ENCODE measurements at places on chromosomes 5 and 9.
A peak's percentile ranks its signal among the peaks of the same experiment; 100 is the strongest.

DNA sequence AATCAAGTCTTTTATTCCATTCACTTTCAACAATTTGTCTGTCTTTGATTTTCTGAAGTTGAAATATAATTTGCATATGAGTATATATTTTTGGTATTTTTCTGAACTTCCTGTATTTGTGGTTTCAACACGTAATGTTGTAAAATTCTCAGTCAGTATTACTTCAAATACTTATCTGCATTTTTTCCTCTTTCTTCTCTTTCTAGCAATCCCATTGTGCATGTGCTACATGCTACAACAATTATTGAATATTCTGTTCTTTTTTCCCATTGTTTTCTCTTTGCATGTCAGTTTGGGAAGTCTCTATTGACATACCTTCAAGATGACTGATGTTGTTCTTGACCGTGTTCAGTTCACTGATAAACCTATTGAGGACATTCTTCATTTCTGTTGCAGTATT is 5.6 kb upstream of the ANKRD18A start:
- DNase-seq, result no peak

GRCh38 chr9:114114364-114114763 is 15.3 kb upstream of the KIF12 start:
- no peak for DNase-seq

GRCh38 chr9:137630126-137630525 is 11.3 kb downstream of the EHMT1 start:
- DNase-seq, result no peak

DNA sequence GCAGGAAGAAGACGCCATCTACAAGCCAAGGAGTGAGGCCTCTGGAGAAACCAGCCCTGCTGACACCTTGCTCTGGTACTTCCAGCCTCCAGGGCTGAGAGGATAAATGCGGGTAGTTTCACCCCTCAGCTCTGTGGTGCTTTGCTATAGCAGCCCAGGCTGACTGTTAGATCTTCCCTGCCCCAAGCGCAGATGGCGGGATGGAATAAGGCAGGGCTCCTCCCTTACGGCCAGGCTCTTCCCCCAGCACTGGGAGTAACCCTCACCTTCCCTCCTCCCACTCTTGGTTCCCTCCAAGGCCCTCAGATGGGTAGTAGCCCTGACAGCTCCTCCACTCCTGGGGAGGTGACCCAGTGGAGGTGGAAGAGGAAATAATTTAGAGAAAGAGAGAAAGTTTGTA is 285.1 kb downstream of the GADD45G start:
- DNase-seq, result no peak

DNA sequence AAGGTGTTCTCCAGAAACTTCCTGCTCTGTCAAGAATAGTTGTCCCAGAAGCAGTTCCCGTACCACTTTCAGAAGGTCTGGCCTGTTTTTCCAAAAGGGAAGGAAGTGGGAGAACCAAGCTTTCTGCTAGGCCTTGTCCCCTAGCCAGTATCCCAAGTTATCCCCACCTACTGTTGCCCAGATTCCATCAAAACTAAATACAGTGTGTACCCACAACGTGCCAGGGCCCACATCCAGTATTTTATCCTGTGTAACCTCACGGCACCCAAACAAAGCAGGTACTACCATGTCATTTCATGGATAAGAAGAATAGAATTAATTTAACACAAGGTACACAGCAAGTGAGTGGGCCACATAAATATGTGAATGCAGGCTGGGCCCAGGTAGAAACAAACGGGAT is 126.2 kb downstream of the CDK5RAP2 start:
- DNase-seq, result no peak

DNA sequence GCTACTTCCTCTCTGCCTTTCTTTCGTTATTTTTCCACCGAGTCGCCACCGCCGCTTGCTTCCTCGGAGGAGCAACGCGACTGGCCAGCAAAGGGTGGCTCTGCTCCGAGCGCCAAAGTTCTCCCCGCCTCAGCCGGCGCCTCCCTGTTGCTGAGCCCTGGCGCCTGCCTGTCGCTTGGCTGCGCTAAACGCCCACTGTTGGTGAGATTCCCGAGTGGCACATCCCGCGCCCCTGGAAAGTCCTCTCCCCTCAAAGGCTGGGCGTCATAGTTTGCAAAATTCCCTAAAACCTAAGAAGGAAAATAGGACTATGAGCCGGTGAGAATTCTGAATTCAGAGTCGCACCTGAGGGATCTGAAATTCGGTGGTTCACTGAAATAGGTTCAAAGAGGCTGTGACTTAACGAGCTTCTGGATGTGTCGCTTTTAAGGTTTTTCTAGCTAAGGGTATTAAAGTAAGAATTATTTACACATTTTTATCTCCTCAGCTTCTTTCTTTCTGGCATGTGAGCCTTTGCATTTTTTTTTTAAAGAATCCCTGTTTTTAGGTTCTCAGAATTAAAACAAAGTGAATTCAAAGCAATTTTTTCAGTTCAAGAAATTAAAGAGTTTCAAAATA is at the start of gene GRIN3A:
Gene GRIN3A, minus strand, starts transcription at position 82 of the 618 bp plus-strand sequence. CDS start 668 bp downstream, outside the sequence.
- no peak for DNase-seq

DNA sequence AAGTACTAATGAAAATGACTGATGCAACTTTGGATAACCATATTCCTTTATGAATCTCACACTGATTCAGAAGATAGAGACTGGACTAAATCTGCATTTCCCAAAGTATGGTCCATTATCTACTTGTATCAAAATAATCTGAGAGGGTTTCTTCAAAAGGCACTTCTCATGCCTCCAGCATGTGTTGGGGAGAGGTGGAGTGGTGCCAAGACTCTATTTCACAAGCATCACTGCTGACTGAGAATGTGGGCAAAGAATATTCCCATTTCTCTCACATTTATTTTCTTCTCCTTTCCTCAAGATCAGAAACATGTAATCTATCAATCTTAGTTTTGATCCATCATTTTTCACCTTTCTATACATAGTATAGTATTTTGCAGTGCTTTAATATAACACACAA is 135.4 kb downstream of the GABRB2 start:
- DNase-seq, result no peak

GRCh38 chr5:1391691-1392090 is 46.8 kb upstream of the CLPTM1L start:
- DNase-seq, result no peak

GRCh38 chr5:112196584-112196983 is 222.5 kb downstream of the EPB41L4A start:
- DNase-seq, result no peak

- DNase-seq, result peak; percentile 17
These were observed 268.2 kb upstream of the TAS2R1 start for GRCh38 chr5:9898319-9898718.

- no peak for DNase-seq
These were observed 131.6 kb downstream of the CACNA1B start for GRCh38 chr9:138009016-138009802.

GRCh38 chr5:95913663-95914062 is 48.0 kb downstream of the ELL2 start:
- DNase-seq, result no peak

GRCh38 chr5:158928404-158928803 is 171.3 kb downstream of the EBF1 start:
- DNase-seq, result no peak

- peak; percentile 74 for DNase-seq
These were observed 62.4 kb downstream of the TNPO1 start for GRCh38 chr5:72878854-72879253.

GRCh38 chr5:98643569-98643968 is 129.9 kb upstream of the RGMB start:
- no peak for DNase-seq

DNA sequence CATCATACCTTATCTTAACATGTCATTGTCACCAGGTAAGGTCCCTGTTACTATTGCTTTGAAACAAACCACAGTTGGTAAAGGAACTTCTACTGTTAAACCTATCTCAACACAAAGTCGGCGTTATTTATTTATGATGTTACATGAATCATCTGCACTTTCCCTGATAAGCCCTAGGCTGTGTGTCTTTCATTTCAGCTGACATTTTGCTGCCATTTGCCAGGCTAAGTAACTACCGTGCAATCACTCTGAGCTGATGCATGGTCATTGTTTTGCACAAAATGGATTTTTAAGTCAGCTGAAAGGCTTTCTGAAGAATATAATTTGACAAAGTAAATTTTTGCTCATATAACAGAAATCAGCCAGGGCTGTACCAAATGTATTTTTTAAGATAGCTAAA is 546.5 kb downstream of the ZNF608 start:
- no peak for DNase-seq

GRCh38 chr9:94607423-94607691 is 13.7 kb upstream of the FBP2 start:
- no peak for DNase-seq

DNA sequence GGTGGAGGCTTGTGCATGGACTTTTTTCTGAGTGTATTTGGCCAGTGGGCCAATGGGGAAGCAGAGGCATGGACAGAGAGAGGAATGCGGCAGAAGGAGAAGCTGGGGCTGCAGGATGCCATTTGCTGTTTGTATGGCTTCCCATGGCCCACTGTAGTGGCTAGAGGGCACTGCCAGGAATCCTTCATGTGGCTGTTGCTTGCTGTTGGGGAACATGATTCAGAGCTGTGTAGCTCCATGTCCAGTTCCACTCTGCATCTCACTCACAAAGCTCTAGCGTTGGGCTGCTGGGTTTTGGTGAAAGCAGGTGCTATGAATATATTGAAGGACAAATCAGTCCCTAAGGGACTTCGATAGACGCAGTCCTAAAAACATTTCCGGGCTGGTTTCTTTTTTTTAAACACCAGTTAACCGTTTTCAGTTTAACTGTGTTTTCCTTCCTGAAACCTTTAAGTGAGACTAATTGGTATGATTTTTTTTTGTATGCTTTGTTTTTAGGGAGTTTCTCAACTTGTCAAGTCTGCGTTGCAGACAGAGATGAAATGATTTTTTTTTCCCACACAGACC is 51.3 kb downstream of the SLC22A5 start:
- DNase-seq, result no peak

GRCh38 chr9:17462869-17463464 is 115.9 kb upstream of the SH3GL2 start:
- DNase-seq, result peak; percentile 18

- no peak for DNase-seq
These were observed 202.7 kb downstream of the ATP10B start for GRCh38 chr5:160649304-160649703.
